Pons (tissue), 1 donor: ENCODE measurements at places on chromosomes 11 and 22.
A peak's percentile ranks its signal among the peaks of the same experiment; 100 is the strongest.

DNA sequence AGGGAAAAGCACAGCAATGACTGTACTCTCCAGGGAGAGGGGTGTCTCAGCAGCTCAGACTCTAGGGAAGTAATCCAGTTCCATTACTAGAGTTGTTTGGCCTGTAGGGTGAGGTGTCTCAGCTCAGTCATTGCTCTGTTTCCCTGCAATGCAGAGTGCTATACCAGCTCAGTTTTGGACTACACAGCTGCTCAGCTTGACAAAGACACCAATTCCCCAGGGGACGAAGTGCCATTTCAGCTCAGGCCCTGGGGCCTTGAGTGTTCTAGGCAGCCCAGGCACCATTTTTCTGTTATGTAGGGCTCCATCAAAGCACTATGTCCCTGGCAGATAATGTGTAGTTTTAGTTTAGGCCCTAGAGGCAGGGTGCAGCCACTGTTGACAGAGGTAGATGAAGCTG is 18.2 kb downstream of the CALCB start:
- no peak for DNase-seq

GRCh38 chr11:97107604-97108003 is 717.8 kb downstream of the JRKL start:
- no peak for DNase-seq

DNA sequence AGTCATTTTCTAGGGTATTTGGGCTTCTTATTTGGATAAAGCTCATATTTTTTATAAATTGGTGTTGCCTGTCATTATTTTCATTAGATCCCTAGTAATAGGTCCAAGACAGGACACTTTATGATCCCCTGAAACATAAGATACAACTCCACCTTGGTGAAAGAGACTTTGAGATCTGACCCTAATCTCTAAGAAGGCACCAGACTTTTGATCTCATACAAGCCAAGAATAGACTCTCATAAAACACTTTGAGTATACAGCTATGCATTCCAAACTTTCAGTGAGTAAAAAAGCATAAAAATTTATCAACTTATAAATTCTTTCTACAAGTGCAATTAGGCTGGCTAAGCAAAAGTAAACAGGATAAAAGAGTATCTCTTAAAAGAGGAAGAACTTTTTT is 451.2 kb downstream of the MN1 start:
- no peak for DNase-seq

GRCh38 chr11:45859661-45860140 is 12.4 kb downstream of the CRY2 start:
- peak; percentile 73 for DNase-seq

- DNase-seq: no peak
Measured at GRCh38 chr11:2473361-2474058, 28.7 kb downstream of the KCNQ1 start.
